Esophagus squamous epithelium (tissue), 5 donors: ENCODE measurements at places on chromosomes 6 and 20. TPM values are rescaled to one million over a fixed set of nuclear protein-coding genes. Genes with fewer than 3 reads are reported as not detected.

DNA sequence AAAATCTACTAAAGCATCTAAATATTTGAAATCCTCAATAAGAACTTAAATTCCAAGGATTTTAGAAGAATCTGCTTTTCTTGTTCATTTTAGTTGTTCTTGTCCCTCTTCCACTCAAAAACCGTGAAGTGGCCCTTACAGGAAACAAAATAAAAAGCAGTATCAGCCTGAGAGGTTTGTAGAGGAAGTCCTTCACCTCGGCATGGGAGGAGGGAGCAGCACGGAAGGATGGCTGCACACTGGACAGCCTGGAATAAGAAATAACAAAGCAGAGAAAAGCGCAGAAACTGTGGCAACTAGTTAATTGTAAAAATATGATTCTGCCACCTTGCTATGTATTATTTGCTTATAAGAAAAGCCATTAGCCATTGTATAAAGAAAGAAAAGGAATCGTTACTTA is 46.1 kb downstream of the RALGAPA2 start:
- no peak for DNase-seq
- no peak overlapping the region for H3K27ac ChIP-seq
- H3K27me3 ChIP-seq, result no peaks in the 10 kb centered on the region
- H3K36me3 ChIP-seq, result no peaks in the 10 kb centered on the region
- H3K4me1 ChIP-seq, result no peaks in the 10 kb centered on the region

- H3K27me3 ChIP-seq, result no peaks in the 10 kb centered on the region
- DNase-seq, result no peak
- H3K4me1 ChIP-seq, result peaks cover 27% of the 10 kb centered on the region
- no peaks in the 10 kb centered on the region for H3K36me3 ChIP-seq
- peak overlapping the region; percentile 74 for H3K27ac ChIP-seq
These were observed 874 bp downstream of the ZBTB46 start for GRCh38 chr20:63829945-63830835.

- H3K27me3 ChIP-seq, result no peaks in the 10 kb centered on the region
- H3K27ac ChIP-seq, result no peak overlapping the region
- DNase-seq, result no peak
- peaks cover 16% of the 10 kb centered on the region for H3K4me1 ChIP-seq
These were observed 63.4 kb upstream of the AFDN start for GRCh38 chr6:167763056-167763944.

DNA sequence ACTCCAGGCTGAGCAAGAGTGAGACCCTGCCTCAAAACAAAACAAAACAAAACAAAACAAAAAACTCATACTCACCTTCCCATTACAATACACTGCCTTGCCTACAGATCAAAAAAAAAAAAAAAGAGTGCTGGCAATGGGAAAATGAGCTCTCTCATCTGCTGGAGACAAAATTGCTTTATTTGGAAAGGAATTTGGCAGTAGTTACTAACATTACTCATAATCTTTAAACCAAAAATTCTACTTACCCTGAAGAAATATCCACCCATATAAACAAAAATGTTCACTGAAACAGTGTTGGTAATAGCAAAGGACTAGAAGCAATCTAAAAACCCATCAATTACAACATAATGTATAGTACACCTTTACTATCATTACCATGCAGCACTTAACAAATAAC is 120.4 kb downstream of the RNGTT start:
- H3K4me3 ChIP-seq, result no peak overlapping the region
- H3K36me3 ChIP-seq, result peaks cover 31% of the 10 kb centered on the region
- DNase-seq, result no peak
- H3K27me3 ChIP-seq, result no peaks in the 10 kb centered on the region
- H3K4me1 ChIP-seq, result no peaks in the 10 kb centered on the region
- no peak overlapping the region for H3K27ac ChIP-seq

DNA sequence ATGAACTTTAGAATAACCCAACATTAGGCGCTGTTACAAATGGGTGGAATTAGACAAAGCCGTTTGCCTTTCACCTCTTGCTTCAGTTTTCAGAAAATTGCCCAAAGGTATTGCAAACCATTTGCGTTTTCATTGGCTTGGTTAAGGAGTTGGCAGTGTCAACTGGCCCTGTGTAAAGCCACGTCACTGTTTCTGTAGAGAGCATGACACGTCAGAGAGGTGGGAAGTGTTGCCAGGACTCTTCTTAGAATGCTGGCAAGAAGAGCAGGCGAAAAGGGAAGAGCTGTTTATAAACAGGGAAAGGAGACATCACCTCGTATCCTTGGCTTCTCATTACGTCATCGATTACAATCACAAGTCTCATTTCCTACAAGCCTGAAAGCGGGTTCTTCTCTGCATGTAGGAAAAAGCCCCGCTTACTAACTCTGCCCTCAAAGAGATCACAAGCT is 4.2 kb upstream of the IRF4 start:
- H3K27me3 ChIP-seq, result peaks cover 99% of the 10 kb centered on the region
- H3K4me1 ChIP-seq, result peaks cover 13% of the 10 kb centered on the region
- H3K4me3 ChIP-seq, result no peak overlapping the region
- DNase-seq, result no peak
- no peaks in the 10 kb centered on the region for H3K36me3 ChIP-seq

The CTNNBL1 gene
- total RNA-seq, result 29.1 TPM
